CD8-positive, alpha-beta T cell (primary cell): ENCODE measurements at places on chromosomes 7 and 10.

- DNase-seq = no peak
Observed at GRCh38 chr10:121792198-121792597, 135.6 kb downstream of the ATE1 start.

- no peak for DNase-seq
Observed at GRCh38 chr7:23467806-23468525, 2.3 kb downstream of the IGF2BP3 start.

GRCh38 chr7:143334244-143334643 lies 18.3 kb downstream of the CLCN1 start:
- DNase-seq = no peak

DNA sequence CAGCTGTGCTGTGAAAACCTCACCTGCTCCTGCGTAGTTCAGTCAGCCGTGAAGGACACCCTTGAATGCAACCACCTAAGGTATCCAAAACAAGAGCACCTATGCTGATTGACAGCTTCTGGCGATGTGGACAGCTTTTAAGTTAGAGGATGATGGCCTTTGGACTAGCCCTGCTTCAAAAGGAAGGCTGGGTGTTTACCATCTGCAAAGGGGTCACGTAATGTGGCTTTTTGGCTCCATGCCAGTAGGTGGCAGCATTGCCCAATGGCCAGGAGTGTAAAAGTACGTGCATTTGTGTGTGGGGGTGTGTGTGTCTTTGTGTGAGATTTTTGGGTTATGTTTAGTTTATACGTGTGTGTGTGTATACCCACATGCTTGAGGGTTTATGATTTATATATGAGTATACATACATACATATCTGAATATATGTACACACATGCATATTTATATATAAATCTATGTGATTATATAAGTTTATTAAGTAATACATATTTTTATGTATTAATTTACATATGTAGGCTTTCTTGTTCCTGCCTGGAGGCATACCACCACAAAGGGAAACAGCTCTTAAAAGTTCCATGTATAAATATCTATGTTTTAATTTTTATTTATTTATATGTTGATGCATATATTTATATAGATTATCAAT lies 236.3 kb upstream of the ANKRD30A start:
- no peak for DNase-seq

GRCh38 chr7:2763597-2763996 lies 75.6 kb downstream of the AMZ1 start:
- DNase-seq = no peak

DNA sequence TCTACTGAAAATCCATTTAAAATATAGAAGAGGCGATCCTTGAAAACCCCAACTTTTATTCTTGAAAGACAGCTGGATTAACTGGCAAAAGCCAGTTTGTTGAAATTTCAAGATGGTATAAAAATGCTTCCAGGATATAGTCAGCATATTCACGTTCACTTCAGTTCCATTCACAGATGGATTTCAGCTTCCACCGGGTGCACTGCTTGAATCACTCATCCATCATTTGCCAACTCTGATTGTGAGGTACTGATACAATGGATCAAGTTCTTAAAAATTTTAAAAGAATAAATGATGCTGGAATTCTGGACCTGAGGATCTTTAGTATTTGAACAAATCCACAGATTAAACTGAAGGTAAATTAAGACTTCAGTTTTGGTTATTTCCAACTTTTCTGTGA lies 2.4 kb downstream of the PURB start:
- no peak for DNase-seq

DNA sequence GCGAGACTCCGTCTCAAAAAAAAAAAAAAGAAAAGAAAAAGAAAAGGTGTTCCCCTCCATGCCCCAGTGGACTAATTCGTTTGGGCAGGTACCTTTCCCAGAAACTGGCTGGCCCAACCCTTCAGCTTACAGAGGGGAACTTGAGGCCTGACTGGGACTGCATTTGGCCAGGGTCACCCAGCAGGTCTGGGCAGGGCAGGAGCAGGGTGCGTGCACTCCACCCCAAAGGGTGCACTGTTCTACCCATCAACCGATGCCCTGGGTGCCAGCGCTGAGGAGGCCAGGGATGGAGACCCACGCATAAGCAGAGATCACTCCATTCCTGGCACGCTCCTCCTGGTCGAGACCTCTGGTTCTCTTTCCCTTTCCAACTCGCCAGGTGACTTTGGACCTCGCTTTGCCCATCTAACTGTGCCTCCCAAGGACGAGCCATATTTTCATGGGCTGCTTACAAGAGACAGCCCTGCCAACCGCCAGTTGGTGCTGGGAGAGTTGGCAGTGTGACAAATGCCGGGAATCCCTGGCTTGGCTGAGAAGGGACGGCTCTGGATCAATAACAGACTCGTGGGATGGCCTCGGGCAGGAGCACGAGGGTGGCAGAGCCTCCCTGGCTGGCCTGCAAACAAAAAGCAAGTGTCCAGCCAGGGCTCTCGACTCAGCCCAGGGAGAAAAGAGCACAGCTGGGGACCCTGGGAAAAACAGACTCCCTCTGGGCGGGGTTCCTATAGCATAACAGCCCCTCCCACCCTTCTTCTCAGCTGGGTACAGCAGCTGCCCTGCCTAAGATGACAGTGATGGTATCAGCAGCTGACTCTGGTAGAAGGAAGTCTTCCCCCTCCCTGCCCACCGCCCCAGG lies 7.9 kb downstream of the HSPB1 start:
- no peak for DNase-seq

DNA sequence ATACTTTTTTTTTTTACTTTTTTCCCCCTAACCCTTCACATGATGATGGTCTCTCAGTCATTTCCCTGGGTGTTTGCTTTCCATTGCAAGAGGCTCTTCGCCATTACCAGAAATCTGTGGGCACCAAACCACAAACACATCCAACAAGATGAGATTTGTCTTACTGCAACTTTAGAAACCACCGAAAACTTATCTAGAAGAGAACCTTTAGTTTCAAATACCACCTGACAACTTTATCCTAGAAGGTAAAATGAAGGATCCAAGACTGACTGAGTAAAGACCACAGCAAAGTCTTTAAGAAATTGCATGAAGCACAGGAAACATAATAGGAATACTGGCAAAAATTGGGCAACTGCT lies 363.3 kb upstream of the MBL2 start:
- DNase-seq = no peak

DNA sequence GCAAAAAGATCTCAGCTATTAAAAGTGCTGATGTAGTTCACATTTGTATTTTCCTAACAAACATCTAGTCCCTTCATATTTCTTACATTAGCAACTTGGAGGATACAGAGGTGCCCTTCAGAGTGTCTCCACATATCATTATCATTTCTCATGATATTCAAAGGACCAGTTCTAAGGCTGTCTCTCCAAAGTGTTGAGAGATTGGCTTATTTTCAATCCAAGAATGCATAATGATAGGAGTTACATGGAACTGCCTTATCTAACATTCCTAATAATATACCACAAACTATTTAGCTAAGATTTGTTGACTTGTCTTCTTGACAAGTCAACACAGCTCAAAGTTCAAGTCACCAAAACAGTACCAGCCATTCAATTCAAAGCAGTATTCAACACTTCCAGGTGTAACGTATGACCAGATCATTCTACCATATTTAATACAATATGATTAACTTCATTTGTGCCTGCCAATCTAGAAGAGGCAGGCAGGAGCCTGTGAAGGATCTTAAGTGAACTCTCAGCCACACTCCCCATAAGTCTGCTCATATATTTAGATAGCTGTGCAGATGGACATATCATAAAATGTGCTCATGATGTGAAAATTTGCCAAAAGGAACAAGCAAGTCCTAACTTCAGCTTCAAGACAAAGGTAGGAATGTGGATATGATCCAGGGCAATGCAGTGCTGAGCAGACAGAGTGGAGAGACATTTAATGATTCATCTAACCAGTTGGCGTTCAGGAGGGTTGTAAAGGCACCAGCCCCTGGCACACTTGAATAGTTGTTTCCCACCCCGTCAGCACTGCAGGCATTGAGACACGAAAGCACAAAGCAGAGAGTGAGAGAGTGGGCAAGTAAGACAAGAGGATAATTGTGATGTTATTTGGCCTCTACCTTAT lies 108.3 kb downstream of the MTERF1 start:
- no peak for DNase-seq

DNA sequence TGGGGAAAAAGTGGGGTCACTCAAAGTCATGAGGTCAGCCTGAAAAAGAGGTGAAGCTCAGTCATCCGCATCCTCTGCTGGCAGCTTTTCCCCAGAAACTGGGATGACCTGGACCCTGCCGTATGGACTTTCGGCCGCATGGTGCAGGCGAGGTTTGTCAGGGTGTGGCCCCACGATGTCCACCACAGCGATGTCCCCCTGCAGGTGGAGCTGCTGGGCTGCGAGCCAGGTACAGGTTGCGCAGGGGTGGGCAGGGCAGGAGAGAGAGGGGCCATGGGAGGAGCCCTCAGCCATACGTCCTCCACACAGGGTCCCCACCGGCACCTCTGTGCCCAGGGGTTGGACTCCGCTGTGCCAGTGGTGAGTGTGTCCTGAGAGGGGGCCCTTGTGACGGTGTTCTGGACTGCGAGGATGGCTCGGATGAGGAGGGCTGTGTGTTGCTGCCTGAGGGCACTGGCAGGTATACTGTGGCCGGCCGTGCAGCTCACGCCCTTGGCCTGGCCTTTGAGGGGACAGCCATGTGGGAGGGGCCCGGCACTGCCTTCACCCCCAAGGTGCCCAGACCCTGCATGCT lies 23.0 kb upstream of the ZNF467 start:
- no peak for DNase-seq

DNA sequence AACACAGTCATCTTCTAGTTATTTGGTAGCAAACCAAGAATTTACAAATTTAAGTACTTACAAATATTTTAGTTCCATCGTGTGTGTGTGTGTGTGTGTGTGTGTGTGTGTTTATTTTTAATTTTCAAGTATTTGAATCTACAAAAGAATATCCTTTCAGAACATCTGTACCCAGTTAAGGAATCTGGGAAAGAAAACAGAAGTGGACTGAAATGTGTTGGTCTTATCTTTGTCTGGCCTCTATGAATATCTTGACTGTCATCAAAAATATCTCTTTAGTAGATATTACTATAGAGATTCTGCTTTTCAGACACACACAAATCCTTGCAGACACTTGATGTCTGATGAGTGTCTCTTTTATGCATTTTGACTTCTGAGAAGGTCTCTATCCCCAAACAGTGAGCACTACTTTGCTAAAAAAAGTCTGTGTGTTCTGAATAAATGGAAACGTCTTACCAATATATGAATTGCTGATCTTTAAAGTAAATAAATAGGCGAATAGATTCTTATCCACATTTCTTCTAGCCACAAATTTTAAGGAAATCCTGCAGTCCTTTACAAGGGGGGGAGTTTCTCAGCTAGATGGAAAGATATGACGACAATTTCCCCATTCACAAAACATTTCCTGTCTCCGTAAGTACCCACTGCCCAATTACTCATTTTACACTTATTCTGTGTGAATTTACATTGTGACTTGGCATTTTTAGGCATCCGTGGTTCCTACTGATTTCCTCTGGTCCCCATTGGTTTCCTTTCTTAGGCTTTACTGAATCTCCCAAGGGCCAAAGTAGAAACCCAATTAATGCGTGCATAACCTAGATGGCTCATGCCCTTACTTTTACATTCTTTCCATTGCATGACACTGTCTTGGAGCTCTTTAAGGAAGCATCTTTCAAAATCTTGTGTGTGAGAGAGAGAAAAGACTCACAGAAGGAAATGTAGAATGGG lies 36.0 kb downstream of the NRCAM start:
- DNase-seq = no peak

DNA sequence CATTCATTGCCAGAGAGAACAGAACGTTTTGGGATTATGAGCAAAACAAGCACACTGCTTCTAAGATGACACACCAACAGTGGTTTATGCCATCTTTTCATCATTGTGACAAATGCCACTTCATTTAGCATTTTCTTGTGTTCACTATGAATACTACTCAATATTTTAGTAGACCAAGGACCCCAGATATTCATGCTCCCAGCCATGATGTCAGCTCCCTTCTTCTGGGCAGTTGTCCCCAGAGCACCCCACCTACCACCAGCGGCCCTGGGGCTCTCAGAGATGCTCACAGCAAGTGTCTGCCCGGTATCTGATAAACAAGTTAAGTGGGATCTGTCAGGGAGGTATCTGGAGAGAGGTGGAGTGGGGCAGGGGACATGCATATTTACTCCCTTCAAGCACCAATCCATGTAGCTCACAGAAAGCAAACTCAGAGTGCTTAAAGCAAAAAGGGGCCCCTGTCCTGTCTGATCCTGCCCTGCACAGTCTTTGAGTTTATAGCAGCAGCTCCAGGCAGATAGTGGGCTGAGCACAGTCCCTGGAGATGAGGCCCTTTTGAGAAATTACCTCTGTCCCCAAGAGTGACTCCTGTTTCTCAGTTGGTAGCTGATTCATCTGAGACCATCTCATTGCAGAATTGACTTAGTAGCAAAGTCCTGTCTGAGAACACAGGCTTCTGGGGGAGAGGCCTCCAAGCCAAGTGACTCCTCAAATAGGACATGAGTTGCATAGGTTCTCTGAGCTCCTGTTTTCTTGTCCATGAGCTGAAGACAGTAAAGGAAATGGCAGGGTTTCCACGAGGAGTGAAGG lies 281.8 kb upstream of the KLF6 start:
- DNase-seq = no peak

DNA sequence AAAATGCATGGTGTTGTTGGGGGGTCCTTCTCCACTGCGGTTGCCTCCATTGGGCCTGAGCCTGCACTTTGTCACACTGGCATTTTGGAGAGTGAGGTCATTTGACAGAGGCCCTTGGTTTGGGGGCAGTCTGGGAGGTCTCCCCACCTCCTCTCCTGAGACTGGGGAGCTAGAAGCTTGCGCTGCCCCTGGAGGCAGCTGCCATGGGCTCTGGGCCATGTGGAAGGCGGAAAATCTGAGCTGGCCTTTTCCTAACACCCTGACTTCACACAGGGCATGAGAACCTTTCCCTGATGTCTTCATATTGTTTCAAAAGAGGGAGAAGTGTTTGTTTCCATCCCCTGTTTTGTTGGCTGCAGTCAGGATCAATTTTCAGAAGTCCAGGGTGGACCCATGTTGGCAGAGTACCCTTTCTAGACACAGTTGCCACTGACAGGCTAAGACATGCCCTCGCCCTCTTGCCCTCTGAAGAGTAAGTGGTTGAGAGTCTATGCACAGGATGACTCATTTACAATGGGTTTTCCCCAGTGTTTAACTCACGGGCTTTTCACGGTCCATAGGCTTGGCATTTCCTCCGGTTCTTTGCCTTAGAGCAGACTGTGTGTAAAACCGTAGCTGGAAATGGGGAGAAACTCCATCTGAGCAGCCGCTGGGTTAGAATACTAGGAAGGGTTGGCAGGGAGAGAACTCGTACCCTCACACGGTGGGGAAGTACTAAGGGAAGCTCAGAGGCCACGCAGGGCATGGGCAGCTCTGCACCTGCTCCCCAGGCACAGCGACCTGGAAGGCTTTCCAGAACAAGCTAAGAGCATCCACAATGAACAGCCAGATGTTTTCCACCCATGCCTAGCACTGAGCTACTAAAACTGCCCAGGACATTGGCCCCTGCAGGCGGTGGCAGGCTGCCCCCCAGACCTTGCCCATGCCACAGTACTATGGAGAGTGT lies 655.0 kb downstream of the SDK1 start:
- DNase-seq = no peak

- DNase-seq = no peak
Observed at GRCh38 chr10:109593682-109594081, 329.6 kb downstream of the XPNPEP1 start.

GRCh38 chr10:13973742-13974141 lies 357.0 kb downstream of the FRMD4A start:
- no peak for DNase-seq

- DNase-seq = no peak
Observed at GRCh38 chr7:16028636-16029035, 342.2 kb upstream of the MEOX2 start.
